Cardiac fibroblast (primary cell): ENCODE measurements at places on chromosomes 5 and 9.
A peak's percentile ranks its signal among the peaks of the same experiment; 100 is the strongest.

GRCh38 chr9:131319486-131319885, 30.0 kb downstream of the PLPP7 start:
- DNase-seq: no peak

DNA sequence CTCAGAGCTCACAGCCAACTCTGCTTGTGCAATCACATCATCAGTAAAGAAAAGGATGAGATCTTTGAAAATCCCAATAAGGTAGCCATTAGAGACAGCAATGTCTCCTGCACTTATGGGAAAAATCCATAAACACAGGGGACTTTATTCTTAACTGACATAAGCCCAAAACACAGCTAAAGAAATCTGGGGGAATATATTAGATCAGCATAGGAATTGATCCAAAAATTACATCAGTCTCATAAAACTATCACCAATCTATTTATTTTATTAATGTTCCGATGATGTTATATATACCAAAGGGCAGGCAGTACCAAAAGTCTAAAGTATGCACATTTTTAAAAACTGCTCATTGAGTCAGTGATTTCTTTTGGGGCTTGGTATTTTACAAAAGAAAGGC, 6.9 kb downstream of the MRPS27 start:
- no peak for DNase-seq

DNA sequence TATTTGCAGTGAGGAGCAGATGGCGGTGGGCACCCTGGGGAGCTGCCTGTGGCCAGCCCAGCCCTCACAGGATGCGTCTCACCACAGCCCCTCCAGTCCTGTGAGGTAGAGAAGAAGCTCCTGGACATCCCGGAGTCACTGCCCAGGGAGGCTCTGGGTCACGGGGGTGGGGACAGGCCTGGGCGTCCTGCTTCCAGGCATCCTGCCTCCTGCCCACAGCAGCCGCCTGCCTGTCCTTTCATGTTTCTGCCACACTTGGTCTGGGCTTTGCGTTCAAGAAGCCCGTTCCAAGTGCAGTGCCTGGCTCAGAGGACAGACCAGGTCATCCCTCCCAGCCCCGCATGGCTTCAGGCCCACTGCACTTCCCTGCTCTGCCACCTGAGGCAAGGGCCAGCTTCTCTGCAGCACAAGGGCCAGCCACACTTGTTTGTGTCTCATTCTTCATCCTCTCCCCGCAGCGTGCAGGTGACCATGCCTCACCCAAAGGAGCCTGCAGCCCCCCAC, 38.2 kb downstream of the ZDHHC11B start:
- no peak for DNase-seq

- no peak for DNase-seq
Observed at GRCh38 chr5:142421621-142422397, 97.0 kb upstream of the SPRY4 start.

DNA sequence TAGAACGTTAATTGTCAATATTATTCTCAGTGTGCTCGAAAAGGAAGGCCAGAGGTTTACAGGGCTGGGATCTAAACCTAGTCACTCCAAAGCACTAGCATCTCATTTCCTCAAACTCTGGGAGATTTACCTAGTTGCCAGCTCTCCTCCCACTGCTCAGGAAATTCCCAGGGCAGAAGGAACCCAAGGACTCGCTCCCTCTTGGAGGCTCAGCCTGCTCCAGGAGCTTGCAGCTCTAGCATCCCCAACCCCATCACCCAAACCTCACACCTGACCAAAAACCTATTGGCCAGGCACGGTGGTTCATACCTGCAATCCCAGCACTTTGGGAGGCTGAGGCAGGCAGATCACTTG, 26.0 kb downstream of the SERINC5 start:
- no peak for DNase-seq

DNA sequence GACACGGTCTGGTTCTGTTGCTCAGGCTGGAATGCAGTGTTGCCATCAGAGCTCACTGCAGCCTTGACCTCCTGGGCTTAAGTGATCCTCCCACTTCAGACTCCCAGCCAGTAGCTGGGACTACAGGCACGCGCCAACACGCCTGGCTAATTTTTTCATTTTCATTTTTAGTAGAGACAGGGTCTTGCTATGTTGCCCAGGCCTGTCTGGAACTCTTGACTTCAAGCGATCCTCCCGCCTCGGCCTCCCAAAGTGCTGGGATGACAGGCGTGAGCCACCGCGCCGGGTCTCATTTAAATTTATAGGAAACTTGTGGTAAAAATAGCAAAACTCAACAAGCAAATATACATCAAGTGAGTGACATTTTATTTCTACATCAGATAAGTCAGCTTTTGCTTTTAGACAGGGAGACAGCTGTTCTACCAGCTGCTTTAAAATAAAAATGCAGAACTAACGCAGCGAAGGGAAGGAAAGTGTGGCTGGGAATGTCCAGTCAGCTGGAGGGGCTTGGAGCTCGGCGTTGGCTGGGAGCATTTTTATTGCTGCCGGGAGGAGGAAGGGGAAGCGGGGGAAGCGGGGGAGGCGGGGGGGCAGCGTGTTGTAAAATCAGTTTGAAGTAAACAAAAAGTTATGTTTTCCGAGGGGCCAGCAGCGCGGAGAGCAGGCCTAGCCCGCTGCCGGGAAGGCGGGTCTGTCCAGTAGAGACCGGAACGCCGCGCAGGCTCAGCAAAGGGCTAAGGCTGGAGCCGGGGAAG, 707 bp upstream of the ZFYVE16 start:
- peak; percentile 37 for DNase-seq

GRCh38 chr9:81737871-81738507, 48.6 kb upstream of the TLE1 start:
- DNase-seq: peak; percentile 94
